Esophagus squamous epithelium (tissue), 5 donors: ENCODE measurements at places on chromosomes 16 and 17. TPM values are rescaled to one million over a fixed set of nuclear protein-coding genes. Genes with fewer than 3 reads are reported as not detected.

GRCh38 chr16:27963471-27963965 is 100.0 kb downstream of the GSG1L start:
- no peaks in the 10 kb centered on the region for H3K36me3 ChIP-seq
- no peak overlapping the region for H3K4me3 ChIP-seq
- H3K4me1 ChIP-seq = no peaks in the 10 kb centered on the region
- no peak for DNase-seq

GRCh38 chr16:73231944-73232554 is 184.1 kb upstream of the ZFHX3 start:
- peak overlapping the region; percentile 0 for H3K4me3 ChIP-seq
- H3K4me1 ChIP-seq = no peaks in the 10 kb centered on the region
- no peak overlapping the region for H3K27ac ChIP-seq
- no peaks in the 10 kb centered on the region for H3K27me3 ChIP-seq
- H3K36me3 ChIP-seq = no peaks in the 10 kb centered on the region

- peaks cover 16% of the 10 kb centered on the region for H3K4me1 ChIP-seq
- no peak within 1 kb of the TSS for H3K27ac ChIP-seq
- H3K36me3 ChIP-seq = no peaks in the 10 kb centered on the region
- H3K27me3 ChIP-seq = no peaks in the 10 kb centered on the region
- H3K4me3 ChIP-seq = no peak within 1 kb of the TSS
Measured at GRCh38 chr16:66988197-66988788, at the start of gene CES4A. TSS of gene CES4A (plus strand) at chr16:66988589. CDS start at chr16:66988773, 184 bp downstream.

GRCh38 chr17:50276588-50277356 is 2.5 kb downstream of the TMEM92 start:
- no peak overlapping the region for H3K4me3 ChIP-seq
- no peaks in the 10 kb centered on the region for H3K27me3 ChIP-seq
- H3K36me3 ChIP-seq = no peaks in the 10 kb centered on the region
- H3K4me1 ChIP-seq = peaks cover 15% of the 10 kb centered on the region
- DNase-seq = no peak

DNA sequence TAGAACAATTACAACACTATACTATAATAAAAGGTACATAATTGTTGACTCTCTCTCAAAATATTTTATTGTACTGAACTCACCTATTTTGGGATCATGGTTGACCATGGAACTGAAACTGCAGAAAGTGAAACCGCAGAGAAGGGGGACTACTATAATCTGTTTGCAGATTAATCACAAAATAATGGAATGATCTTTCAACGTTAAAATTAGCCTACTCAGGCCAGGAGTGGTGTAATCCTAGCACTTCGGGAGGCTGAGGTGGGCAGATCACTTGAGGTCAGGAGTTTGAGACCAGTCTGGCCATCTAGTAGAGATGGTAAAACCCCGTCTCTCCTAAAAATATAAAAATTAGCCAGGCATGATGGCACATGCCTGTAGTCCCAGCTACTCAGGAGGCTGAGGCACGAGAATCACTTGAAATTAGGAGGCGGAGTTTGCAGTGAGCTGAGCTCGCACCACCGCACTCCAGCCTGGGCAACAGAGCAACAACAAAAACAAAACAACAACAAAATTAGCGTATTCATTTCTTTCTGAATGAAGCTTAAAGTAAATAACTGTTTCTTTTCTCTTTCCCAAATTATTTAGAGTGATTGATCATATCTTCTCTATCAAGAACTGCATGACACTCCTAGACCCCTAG is 45.6 kb downstream of the IKZF3 start:
- no peaks in the 10 kb centered on the region for H3K27me3 ChIP-seq
- no peak overlapping the region for H3K27ac ChIP-seq
- no peaks in the 10 kb centered on the region for H3K4me1 ChIP-seq
- no peaks in the 10 kb centered on the region for H3K36me3 ChIP-seq

DNA sequence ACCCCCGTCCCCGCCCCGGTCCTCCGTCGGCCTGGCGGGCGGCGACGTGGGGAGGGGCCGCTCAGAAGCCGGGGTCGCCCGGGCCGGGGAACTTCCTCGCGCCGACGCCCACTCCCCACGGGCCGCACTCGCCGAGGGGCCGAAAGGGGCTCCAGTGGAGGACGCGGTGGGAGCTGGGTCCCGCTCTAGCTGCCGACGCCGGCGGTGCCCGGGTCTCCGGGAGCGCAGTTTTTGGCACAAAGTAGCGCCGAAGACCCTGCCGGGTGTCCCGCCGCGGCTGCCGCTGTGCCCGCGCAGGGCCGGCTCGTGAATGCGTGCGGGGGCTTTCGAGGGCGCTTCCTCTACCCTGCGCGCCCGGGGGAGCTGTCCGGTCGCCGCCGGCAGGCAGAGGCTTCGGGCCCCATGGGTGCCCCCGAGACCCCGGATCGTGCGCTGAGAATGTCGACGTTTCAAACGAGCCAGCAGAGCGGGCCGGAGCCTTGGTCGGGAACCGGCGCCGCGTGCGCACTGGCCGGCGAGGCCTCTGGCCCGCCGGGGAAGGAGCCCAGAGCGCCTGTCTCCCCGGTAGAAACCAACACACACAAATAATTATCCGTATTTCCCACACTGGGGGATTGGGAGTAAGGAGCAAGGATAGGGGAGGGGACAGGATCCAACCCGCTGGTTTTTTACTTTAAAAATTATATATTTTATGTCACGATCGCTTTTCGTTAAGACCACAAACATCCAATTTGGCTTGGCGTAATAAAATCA is 46.6 kb upstream of the SLC38A10 start:
- H3K27ac ChIP-seq = peak overlapping the region; percentile 97
- no peaks in the 10 kb centered on the region for H3K27me3 ChIP-seq

GRCh38 chr17:8123695-8124349 is at the start of gene HES7:
TSS of gene HES7 (minus strand) at chr17:8124106. CDS start at chr17:8124084, 22 bp downstream.
- H3K36me3 ChIP-seq = no peaks in the 10 kb centered on the region
- peaks cover 52% of the 10 kb centered on the region for H3K4me1 ChIP-seq
- H3K27me3 ChIP-seq = no peaks in the 10 kb centered on the region
- H3K4me3 ChIP-seq = peak within 1 kb of the TSS; percentile 30

DNA sequence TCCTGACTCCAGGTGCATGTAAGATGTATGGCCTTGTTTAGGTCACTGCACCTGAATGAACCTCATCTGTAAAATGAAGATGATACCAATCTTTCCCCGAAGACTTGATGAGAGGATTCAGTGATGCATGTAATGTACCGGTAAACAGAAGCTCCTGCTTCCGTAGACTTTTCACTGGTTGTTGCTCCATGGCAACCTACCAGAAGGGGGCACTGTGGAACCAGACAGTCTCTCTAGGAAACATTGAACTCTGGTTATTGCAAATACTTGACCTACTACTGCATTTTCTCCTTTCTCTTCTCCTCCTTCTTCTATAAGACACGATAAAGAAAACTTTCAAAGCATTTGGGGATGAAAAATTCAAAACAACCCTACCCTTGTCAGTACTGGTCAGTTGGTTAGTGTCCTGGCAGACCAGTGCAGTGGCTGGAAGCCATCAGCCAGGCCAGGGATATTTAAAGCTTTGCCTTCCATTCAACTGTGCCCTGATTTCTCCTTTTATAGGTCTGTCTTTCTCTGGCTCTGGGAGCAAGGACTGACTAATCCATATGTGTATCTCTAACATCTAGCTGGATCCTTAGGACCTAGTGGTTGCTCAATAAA is 667.4 kb upstream of the SALL1 start:
- no peaks in the 10 kb centered on the region for H3K27me3 ChIP-seq
- H3K4me1 ChIP-seq = no peaks in the 10 kb centered on the region
- H3K4me3 ChIP-seq = no peak overlapping the region
- H3K27ac ChIP-seq = no peak overlapping the region

DNA sequence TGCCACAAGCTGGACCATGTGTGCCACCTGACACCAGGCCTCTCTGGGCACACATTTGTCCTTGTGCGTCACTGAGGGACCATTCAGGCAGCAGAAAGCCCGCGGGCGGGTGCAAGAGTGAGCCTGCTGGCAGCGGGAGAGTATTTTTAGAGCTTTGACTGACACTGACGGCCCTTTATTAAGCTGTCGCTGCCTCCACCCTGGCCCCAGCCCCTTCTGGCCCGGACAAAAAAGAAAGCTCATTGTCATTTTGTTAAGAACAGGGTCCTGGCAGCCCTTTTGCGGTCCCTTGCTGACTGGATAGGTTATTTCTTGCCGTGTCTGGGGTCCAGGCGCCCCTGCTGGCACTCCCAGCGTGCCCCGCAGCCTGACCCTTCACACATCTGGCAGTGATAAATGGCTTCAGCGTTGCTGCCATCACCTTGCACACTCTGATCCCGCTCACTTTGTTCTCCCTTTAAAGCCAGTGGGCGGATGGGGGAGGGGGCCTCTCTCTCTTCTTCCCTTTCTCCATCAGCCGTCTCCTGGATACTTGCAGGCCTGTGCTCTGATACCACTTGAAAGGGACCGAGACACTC is 78.4 kb upstream of the NKD1 start:
- no peak for DNase-seq
- H3K36me3 ChIP-seq = no peaks in the 10 kb centered on the region
- no peak overlapping the region for H3K4me3 ChIP-seq
- peaks cover 4% of the 10 kb centered on the region for H3K4me1 ChIP-seq
- H3K27me3 ChIP-seq = no peaks in the 10 kb centered on the region

GRCh38 chr16:67528870-67529581 is 397 bp downstream of the RIPOR1 start:
- H3K27me3 ChIP-seq = peaks cover 33% of the 10 kb centered on the region
- H3K4me1 ChIP-seq = peaks cover 19% of the 10 kb centered on the region
- no peak for DNase-seq
- H3K4me3 ChIP-seq = peak overlapping the region; percentile 87
- no peaks in the 10 kb centered on the region for H3K36me3 ChIP-seq
- peak overlapping the region; percentile 79 for H3K27ac ChIP-seq

- H3K4me1 ChIP-seq = peaks cover 8% of the 10 kb centered on the region
- DNase-seq = no peak
Measured at GRCh38 chr17:47792979-47793378, 28.6 kb downstream of the OSBPL7 start.

GRCh38 chr17:38889745-38890409 is 20.0 kb downstream of the LASP1 start:
- no peak for DNase-seq
- no peaks in the 10 kb centered on the region for H3K27me3 ChIP-seq
- no peak overlapping the region for H3K27ac ChIP-seq

LPO gene
- not detected for total RNA-seq

RAB37 gene
- total RNA-seq = 0.44 TPM
